ENCODE measurements at places on chromosomes 3 and 15. TPM values are rescaled to one million over a fixed set of nuclear protein-coding genes. Genes with fewer than 3 reads are reported as not detected.

- no peak for DNase-seq
Measured at GRCh38 chr3:151751161-151751560, 17.4 kb downstream of the AADACL2 start.

- no peak for DNase-seq
Measured at GRCh38 chr3:136070334-136070733, 104.8 kb downstream of the PPP2R3A start.

DNA sequence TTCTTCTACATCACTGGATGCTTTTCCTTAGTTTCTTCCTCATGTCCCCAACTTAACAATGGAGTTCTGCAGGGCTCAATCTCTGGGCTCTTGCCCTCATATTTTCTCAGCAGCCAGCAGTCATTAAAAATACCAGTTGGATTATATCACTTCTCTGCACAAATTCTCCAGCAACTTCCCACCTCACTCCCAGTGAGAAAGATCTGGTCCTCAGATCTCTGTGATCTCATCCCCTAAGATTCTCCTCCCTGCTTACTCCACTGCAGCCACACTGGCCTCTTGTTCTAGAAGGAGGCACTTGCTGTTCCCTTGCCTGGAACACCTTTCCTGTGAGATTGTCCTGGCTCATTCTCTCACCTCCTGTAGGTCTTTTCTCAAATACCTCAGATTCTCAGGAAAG, 6.1 kb downstream of the ERICH6 start:
- DNase-seq = no peak

SLC51A gene
- total RNA-seq = 5.6 TPM

GRCh38 chr3:41338276-41338675, 139.0 kb downstream of the CTNNB1 start:
- no peak for DNase-seq

CCR1 gene
- total RNA-seq = not detected

GRCh38 chr15:77577366-77577950, 55.3 kb downstream of the LINGO1 start:
- DNase-seq = no peak

DNA sequence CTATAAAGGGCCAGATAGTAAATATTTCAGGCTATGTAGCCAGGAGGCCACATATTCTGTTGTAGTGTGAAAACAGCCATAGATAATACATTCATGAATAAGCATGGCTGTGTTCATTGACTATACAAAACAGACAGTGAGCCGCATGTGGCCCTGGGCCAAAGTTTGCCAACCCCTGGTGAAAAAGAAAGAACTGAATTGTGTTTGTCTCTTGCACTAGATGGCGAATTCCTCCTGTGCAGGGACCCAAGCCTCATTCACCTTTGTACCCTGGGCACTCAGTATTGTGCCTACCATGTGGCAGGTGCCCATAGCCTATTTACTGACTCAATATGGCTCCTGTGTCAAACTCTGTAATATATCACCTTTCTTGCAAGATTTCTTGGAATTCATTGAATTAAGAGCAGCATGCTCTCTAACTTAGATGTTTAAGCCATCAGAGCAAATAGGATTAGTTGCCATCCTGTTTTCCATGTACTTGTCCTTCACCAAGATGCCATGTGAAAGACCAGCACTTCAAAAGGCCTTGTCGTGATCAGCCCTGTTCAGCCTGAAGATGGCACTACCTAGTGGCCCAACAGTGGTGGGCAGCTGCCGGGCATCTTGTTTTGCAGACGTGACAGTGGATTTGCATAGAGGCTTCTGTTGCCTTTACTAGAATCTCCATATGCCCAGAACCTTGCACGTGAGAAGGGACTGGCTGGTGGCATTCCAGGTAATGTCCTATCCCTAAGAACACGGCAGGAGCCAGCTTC, 50.9 kb upstream of the CMTM7 start:
- no peak for DNase-seq

GRCh38 chr3:129961141-129961541, 13.4 kb upstream of the TRH start:
- no peak for DNase-seq

SV2B gene
- 0.07 TPM for total RNA-seq

- DNase-seq = no peak
Measured at GRCh38 chr3:99765042-99765942, 52.4 kb upstream of the CMSS1 start.

- DNase-seq = no peak
Measured at GRCh38 chr3:113018536-113019181, 27.9 kb downstream of the GTPBP8 start.

- DNase-seq = no peak
Measured at GRCh38 chr15:32690941-32691688, 26.7 kb upstream of the GREM1 start.

ARL6IP5 gene
- total RNA-seq = 15.5 TPM

DNA sequence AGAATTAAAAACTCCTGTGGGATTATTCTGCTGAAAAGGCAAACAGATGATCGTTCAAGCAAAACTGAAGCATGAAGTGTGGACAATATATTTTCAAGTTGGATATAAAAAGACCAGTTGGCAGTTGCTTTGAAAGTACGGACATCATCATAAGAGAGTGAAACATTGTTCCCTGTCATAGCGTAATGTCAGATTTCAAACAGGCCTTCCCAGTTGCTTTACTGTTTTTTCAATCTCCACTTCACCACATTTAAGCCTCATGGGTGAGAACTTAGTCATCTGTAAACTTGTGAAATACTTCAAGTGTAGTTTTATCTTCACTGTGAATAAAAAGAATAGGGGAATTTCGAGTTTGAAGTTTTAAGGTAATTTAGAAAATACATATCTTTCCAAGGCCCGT, 435.1 kb upstream of the CNTN3 start:
- DNase-seq = no peak

CLDN16 gene
- total RNA-seq = not detected

Data from H9 (cell line).